ENCODE measurements at places on chromosomes 12 and 14. TPM values are rescaled to one million over a fixed set of nuclear protein-coding genes. Genes with fewer than 3 reads are reported as not detected.

Gene TMEM179
- total RNA-seq, result not detected

DNA sequence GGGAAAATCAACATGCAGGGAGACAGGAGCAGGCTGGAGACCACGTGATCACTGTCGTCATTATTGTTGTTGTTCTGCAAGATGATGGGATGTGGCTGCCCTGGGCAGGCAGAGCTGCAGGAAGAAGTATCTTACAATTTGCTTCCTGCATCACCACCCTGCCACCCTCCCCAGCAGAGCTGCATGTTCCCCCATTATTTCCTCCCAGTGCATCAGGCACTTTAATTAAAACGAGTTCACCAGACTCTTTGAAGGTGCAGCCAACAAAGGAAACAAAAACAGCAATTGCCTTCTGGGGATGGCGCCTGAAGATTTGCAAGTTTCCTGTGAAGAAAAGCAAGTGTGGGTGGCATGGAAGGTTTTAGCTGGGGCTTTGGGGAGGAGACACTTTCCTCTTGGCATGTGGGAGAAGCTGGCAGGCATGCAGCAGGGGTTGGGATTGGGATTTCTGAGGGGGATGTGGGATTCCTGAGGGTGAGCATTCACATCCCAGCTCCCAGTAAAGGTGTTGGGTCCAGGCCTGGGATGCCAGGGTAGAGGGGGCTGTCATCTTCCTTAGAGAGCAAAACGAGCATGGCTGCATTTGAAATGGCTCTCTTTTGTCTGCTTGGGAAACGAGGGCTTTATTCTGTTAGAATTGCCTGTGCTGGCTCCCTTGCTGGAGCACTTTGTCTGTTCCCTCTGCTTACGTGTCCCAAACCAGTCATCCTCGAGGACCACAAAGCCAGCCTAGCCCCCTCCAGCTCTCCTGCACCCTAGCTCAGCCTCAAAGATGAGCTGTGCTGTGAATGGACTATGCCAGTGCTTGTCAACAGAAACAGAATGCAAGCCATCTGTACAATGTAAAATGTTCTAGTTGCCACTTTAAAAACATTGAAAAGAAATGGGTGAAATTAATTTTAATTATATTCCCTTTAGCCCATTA lies 11.5 kb upstream of the C14orf132 start:
- peaks cover 45% of the 10 kb centered on the region for H3K27me3 ChIP-seq
- H3K36me3 ChIP-seq, result no peaks in the 10 kb centered on the region
- no peak for DNase-seq
- H3K4me1 ChIP-seq, result no peaks in the 10 kb centered on the region
- no peak overlapping the region for H3K4me3 ChIP-seq
- no peak overlapping the region for H3K27ac ChIP-seq

GRCh38 chr14:22973217-22974032 lies 8.9 kb downstream of the AJUBA start:
- peak; percentile 78 for DNase-seq
- H3K27me3 ChIP-seq, result no peaks in the 10 kb centered on the region
- H3K4me1 ChIP-seq, result peaks cover 51% of the 10 kb centered on the region
- peaks cover 89% of the 10 kb centered on the region for H3K36me3 ChIP-seq

- peak overlapping the region; percentile 76 for H3K27ac ChIP-seq
- DNase-seq, result no peak
- H3K27me3 ChIP-seq, result no peaks in the 10 kb centered on the region
- H3K36me3 ChIP-seq, result peaks cover 7% of the 10 kb centered on the region
These were observed 753 bp upstream of the DLGAP5 start for GRCh38 chr14:55192054-55192621.

Gene INSM2
- 0.10 TPM for total RNA-seq

GRCh38 chr14:54087376-54087775 lies 130.8 kb upstream of the BMP4 start:
- no peak for DNase-seq
- no peaks in the 10 kb centered on the region for H3K27me3 ChIP-seq
- no peaks in the 10 kb centered on the region for H3K36me3 ChIP-seq
- H3K4me3 ChIP-seq, result no peak overlapping the region
- H3K4me1 ChIP-seq, result no peaks in the 10 kb centered on the region
- H3K27ac ChIP-seq, result no peak overlapping the region

- peaks cover 5% of the 10 kb centered on the region for H3K36me3 ChIP-seq
- DNase-seq, result no peak
- no peaks in the 10 kb centered on the region for H3K27me3 ChIP-seq
These were observed 1144.8 kb downstream of the AACS start for GRCh38 chr12:126210026-126210425.

DNA sequence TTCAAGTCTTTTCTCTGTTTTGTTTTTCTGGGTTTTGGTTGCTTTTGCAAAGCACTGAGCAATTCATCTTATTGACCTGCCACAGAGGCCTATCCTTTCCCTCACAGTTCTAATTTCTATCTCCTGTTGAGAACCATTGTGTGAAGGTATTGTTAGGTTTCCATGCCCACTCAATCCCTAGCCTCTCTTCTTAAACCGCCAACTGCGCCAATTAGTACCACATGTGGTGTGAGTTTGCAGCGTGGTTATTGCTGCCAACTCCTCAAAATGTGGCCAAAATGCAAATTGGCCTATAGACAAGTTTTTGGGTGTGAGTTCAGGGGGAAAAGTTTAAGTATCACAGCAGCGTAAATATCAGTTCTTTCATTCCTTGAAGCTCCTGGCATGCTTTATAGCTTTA lies 232.6 kb downstream of the FLRT2 start:
- no peaks in the 10 kb centered on the region for H3K36me3 ChIP-seq
- H3K4me3 ChIP-seq, result no peak overlapping the region
- no peak overlapping the region for H3K27ac ChIP-seq
- no peak for DNase-seq
- no peaks in the 10 kb centered on the region for H3K27me3 ChIP-seq
- peaks cover 8% of the 10 kb centered on the region for H3K4me1 ChIP-seq

GRCh38 chr12:57490126-57490525 lies 2.3 kb downstream of the MARS1 start:
- H3K36me3 ChIP-seq, result peaks cover 57% of the 10 kb centered on the region
- H3K4me1 ChIP-seq, result peaks cover 15% of the 10 kb centered on the region
- H3K27ac ChIP-seq, result no peak overlapping the region
- DNase-seq, result no peak
- no peaks in the 10 kb centered on the region for H3K27me3 ChIP-seq

DNA sequence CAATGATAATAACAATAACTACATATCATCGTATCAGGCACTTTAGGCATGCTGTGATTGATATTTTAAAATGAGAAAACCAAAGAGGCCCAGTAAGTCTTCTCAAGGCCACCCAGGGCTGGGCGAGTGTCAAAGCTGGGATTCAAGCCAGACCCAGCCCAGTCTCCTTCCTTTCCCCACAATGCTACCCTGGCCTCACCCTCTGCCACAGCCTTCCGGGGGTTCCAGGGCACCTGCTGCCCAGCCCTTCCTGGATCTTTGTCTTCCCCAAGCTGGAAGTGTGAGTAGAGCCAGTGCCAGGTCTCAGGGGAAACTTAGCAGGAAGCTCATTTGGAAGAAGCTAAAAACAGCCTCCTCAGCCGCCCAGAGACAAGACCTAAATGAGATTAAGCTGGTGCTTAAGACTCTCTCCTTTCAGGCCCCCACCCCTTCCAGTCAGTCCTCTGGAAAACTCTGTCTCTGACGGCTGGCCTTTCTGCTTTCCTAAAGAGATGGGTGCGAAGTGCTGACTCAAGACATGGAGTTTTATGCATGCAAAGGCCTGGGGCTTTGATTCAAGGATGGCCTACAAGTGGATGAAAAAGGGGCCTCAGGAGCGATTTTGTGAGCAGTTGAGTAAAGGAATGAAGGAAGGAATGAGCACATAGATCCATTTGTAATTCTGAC lies 184.2 kb downstream of the KCNA5 start:
- H3K27me3 ChIP-seq, result no peaks in the 10 kb centered on the region
- H3K36me3 ChIP-seq, result no peaks in the 10 kb centered on the region
- H3K4me3 ChIP-seq, result no peak overlapping the region
- H3K27ac ChIP-seq, result no peak overlapping the region
- no peaks in the 10 kb centered on the region for H3K4me1 ChIP-seq

Gene KIF5A
- 0.56 TPM for total RNA-seq

DNA sequence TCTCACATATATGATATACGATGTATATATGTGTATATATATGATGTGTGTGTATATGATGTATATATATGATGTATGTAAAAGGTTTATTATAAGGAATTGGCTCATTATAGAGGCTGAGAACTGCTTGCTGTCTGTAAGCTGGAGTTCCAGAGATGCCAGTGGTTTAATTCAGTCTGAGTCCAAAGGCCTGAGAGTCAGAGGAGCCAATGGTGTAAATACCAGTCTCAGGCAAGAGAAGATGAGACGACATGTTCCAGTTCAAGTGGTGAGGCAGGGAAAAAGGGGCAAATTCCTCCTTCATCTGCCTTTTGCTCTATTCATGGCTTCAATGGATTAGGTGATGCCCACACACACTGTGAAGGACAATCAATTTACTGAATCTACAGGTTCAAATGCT lies 17.1 kb upstream of the STYK1 start:
- peaks cover 33% of the 10 kb centered on the region for H3K36me3 ChIP-seq
- H3K4me1 ChIP-seq, result peaks cover 2% of the 10 kb centered on the region

DNA sequence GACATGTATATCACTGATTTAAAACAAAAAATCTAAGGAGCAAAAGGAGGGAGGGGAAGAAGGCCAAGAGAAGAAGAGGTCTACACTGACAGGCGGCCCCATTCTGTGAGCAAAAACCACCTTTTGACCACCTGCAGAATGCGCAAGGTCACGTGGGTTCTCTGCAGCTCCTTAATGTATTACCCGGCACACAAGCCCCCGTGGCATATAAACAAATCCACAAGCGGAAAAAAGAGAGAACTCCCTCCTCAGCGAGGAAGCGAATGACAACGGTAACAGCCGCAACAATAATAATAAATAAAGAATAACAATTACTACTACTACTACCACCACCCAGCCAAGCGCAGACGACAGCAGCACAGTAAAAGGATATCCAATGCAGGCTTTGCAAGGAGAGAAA lies 1.3 kb downstream of the KSR2 start:
- H3K4me3 ChIP-seq, result no peak overlapping the region
- peaks cover 53% of the 10 kb centered on the region for H3K27me3 ChIP-seq
- peaks cover 12% of the 10 kb centered on the region for H3K4me1 ChIP-seq

- H3K4me1 ChIP-seq, result no peaks in the 10 kb centered on the region
- no peak overlapping the region for H3K4me3 ChIP-seq
- H3K36me3 ChIP-seq, result no peaks in the 10 kb centered on the region
- H3K27ac ChIP-seq, result no peak overlapping the region
These were observed 41.7 kb downstream of the SMIM41 start for GRCh38 chr12:52120951-52121823.

Gene ALG10B
- 3.9 TPM for total RNA-seq

GRCh38 chr14:89201645-89202044 lies 215.4 kb downstream of the FOXN3 start:
- H3K27ac ChIP-seq, result no peak overlapping the region
- no peaks in the 10 kb centered on the region for H3K27me3 ChIP-seq
- peaks cover 6% of the 10 kb centered on the region for H3K36me3 ChIP-seq
- no peak overlapping the region for H3K4me3 ChIP-seq

Gene CEP128
- total RNA-seq, result 7.9 TPM

Gene WNT1
- total RNA-seq, result not detected

DNA sequence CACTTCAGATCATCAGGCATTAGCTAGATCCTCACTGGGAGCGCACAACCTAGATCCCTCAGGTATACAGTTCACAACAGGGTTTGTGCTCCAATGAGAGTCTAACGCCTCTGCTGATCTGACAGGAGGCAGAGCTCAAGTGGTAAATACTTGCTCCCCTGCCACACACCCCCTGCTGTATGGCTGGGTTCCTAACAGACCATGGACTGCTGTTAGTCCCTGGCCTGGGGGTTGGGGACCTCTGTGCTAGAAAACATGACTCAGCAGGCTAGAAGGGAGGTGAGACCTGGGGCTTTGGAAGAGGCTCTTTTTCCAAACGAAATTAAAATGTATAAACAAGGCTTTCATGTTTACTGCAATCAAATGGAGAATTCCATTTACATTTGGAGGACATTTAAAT lies 691.1 kb downstream of the FLRT2 start:
- peaks cover 6% of the 10 kb centered on the region for H3K4me1 ChIP-seq
- no peak overlapping the region for H3K27ac ChIP-seq
- H3K36me3 ChIP-seq, result no peaks in the 10 kb centered on the region
- H3K27me3 ChIP-seq, result no peaks in the 10 kb centered on the region

- H3K36me3 ChIP-seq, result no peaks in the 10 kb centered on the region
- no peak for DNase-seq
- H3K4me1 ChIP-seq, result no peaks in the 10 kb centered on the region
- no peak overlapping the region for H3K4me3 ChIP-seq
- H3K27me3 ChIP-seq, result no peaks in the 10 kb centered on the region
- H3K27ac ChIP-seq, result no peak overlapping the region
These were observed 90.6 kb upstream of the LRIG3 start for GRCh38 chr12:59010941-59011340.

DNA sequence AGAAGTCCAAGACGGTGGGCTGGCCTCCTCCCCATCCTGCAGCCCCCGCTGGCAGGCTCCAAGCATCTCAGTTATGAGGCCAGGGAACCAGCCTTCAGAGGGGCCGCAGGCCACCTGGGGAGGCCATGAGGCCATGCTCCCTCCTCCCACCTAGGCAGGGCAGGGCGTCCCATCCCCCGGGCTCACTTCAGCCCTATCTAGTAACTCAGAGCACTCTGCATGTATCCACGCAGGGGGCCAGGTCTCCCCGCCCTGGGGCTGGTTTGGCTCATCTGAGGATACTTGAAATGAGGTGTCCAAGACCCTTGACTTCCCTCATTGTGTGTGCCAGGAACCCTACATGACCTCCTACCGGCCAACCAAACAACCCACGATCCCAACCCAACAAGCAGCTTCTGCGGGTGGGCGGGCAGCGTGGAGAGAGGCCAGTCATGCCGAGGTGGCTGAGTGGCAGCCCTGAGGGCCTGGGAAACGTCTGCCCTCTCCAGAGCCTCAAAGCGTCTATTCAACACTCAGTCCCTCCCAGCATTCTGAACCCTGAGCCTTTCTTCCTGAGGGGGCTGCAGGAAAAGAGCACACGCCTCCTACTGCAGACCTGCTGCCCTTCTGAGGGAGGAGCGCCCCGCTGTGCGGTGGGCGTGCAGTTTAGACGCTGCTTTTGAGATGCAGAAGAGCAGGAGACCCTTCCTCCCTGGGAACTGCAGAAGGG lies 16.8 kb downstream of the ISCA2 start:
- H3K4me1 ChIP-seq, result peaks cover 9% of the 10 kb centered on the region
- peaks cover 29% of the 10 kb centered on the region for H3K36me3 ChIP-seq
- H3K4me3 ChIP-seq, result no peak overlapping the region

GRCh38 chr14:71175491-71175890 lies 268.2 kb downstream of the PCNX1 start:
- H3K4me3 ChIP-seq, result no peak overlapping the region
- H3K27me3 ChIP-seq, result no peaks in the 10 kb centered on the region
- no peaks in the 10 kb centered on the region for H3K36me3 ChIP-seq
- H3K27ac ChIP-seq, result no peak overlapping the region
- DNase-seq, result peak; percentile 86
